Dermis blood vessel endothelial cell (primary cell): ENCODE measurements at places on chromosomes 3 and 15. TPM values are rescaled to one million over a fixed set of nuclear protein-coding genes. Genes with fewer than 3 reads are reported as not detected.

CCDC32 gene
- 20.3 and 25.7 TPM in 2 replicates for total RNA-seq

RTP4 gene
- 1.7 and 3.1 TPM in 2 replicates for total RNA-seq

IQCH gene
- total RNA-seq, result 1.4 and 1.7 TPM in 2 replicates

ZPLD1 gene
- total RNA-seq, result 0.05 and 0.34 TPM in 2 replicates

CAMP gene
- not detected in 2 replicates for total RNA-seq

MESP2 gene
- total RNA-seq, result 0.28 TPM in 1 of 2 replicates, not detected in the other

WDR93 gene
- not detected in 2 replicates for total RNA-seq

PIF1 gene
- 5.4 and 16.5 TPM in 2 replicates for total RNA-seq

GRAMD2A gene
- 0.14 and 0.17 TPM in 2 replicates for total RNA-seq

LRRN1 gene
- not detected in 2 replicates for total RNA-seq

SRP14 gene
- total RNA-seq, result 236 and 391 TPM in 2 replicates

ZNF860 gene
- total RNA-seq, result 2.2 and 3.4 TPM in 2 replicates
